ENCODE measurements at places on chromosomes 1 and 21.

GRCh38 chr1:184757406-184757805 lies 2.7 kb upstream of the EDEM3 start:
- no peak for DNase-seq

- DNase-seq: peak; percentile 63
These were observed 449 bp upstream of the RCAN3 start for GRCh38 chr1:24502065-24502708.

- no peak for DNase-seq
These were observed 304.1 kb downstream of the PBX1 start for GRCh38 chr1:164863056-164863455.

DNA sequence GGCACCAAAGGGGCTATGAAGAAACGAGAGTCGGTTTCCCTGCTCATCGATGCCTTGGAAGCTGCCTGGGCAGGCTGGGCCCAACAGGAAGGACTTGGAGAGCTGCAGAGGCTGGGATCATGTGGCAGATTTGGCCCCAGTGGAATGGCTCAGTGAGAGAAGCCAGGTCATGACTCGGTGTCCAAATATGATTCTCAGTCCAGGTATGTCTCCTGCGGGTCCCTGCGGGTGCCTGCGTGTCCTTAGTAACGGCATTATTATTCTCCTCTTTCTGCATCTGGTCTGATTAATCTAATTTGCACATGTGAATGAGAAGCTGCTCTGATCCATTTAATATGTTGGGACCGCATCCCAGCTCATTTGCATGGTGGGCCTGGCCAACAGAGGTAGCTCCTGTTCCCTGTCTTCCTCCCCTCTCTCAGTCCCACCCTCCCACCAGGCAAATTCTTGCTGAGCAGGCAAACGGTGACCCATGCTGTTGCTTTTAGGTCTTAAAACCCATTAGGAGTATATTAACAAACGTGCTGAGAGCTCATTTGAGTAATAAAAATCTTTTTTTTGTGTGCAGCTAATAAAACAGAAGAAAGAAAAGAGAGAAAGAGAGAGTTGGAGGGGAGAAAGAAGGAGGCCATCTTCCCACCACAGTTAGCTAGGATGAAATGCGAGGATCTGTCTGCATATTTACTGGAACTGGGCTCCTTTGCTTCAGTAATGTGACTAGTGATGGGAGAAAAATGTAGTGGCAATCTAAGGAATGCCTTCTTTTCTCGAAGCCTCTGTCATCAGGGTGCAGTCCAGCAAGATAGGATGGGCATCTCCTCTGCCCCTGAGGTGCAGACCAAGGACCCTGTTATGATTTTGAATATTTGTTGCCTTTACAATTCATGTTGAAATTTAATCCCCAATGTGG lies 133.5 kb downstream of the HMGB4 start:
- no peak for DNase-seq

DNA sequence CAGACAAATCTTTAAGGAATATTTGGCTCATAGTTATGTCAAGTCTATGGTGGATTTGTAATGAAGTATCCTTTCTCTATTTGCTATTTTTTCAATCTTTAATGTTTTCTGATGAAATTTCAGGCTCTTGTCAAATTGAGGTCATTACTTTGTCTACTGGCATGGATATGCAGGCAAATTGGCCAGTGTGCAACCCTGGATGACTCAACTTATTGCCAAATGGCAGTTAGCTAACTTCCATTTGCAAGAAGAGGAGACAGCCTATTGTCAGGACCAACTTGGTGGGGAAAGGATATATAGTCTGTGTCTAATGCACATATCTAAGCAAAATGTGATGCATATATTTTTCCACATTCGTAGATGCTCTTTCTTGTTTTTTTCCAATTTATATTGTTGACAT lies 530.5 kb downstream of the PTBP2 start:
- peak; percentile 64 for DNase-seq

- no peak for DNase-seq
These were observed 2220.5 kb downstream of the NCAM2 start for GRCh38 chr21:23218667-23219066.

- DNase-seq: no peak
These were observed 122.2 kb upstream of the VAMP3 start for GRCh38 chr1:7648761-7649384.

DNA sequence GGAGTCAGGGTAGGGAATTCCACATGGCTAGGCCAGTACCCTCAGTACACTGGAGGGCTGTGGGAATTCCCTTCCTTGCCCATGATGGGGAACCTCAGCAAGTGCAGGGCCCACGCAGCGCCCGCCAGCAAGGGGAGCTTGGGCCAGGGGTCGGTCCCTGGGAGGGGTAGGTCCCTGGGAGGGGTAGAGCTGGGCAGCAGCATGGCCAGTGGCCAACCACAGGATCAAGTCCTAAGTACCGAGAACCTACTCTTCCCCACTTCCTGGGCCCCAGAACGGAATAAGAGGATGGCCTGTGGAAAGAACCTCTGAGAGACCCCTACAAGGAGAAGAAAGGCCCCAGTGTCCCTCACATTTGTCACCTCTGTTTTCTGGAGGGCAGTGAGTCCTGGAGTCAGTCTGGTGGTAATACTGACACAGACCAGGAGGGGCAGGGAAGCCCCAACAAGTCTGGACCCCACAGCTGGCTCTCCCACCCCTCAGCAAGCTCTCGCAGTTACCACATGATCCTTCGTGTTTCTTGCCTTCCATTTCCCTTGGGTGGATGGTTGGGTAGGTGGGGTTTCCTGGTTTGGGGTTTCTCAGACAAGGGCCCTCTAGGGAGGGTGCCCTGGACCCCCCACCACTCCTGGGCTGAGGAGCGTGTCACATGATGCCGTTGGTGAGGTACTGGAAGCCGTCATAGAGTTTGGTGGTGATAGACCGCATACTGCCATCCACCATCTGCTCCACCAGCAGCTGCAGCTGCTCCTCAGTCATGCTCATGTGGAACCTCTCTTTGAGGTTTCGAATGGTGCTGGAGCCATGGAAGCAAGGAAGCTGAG lies 10.3 kb downstream of the ZNF687 start:
- no peak for DNase-seq

GRCh38 chr1:30758785-30759380 lies 1.3 kb upstream of the LAPTM5 start:
- DNase-seq: no peak

GRCh38 chr1:1629430-1630190 lies 2.4 kb upstream of the MMP23B start:
- no peak for DNase-seq

DNA sequence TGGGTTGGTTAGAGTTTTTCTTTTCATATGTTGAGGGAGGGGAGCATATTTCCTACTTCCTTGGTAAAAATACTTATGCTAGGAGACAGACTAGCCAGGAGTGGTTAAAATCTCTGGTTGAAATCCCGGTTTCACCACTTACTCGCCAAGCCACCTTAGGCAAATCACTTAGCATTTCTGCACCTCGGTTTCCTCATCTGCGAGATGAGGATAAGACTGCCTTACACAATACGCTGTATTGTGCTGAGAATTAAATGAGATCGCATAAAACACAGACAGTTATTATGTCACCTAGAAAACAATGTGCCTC lies 1.4 kb downstream of the IFFO2 start:
- no peak for DNase-seq

- DNase-seq: peak; percentile 45
These were observed 9.3 kb upstream of the PHGDH start for GRCh38 chr1:119702384-119702783.

- DNase-seq: no peak
These were observed 275.6 kb downstream of the FOXD2 start for GRCh38 chr1:47713333-47713953.

GRCh38 chr1:1899266-1899966 lies 8.5 kb upstream of the GNB1 start:
- no peak for DNase-seq

DNA sequence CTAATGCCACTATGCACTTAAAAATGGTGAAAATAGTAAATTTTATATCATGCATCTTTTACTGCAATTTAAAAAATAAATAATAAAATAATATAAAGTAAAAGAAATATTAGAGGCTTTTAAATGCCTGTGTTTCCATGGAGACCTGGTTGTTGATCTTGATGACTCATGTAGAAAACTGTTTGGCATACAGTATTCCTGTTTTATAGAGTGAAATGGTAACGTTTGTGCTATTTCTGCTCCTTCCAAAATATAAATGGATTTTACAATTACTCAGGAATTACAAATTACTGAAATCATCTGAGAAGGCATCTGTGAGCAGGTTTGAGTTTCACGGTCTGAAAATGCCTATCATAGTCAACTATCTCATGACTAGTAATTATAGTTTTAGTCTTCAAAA lies 98.4 kb upstream of the USP25 start:
- DNase-seq: peak; percentile 72

- DNase-seq: no peak
These were observed 39.2 kb downstream of the RNASEL start for GRCh38 chr1:182549811-182550210.

DNA sequence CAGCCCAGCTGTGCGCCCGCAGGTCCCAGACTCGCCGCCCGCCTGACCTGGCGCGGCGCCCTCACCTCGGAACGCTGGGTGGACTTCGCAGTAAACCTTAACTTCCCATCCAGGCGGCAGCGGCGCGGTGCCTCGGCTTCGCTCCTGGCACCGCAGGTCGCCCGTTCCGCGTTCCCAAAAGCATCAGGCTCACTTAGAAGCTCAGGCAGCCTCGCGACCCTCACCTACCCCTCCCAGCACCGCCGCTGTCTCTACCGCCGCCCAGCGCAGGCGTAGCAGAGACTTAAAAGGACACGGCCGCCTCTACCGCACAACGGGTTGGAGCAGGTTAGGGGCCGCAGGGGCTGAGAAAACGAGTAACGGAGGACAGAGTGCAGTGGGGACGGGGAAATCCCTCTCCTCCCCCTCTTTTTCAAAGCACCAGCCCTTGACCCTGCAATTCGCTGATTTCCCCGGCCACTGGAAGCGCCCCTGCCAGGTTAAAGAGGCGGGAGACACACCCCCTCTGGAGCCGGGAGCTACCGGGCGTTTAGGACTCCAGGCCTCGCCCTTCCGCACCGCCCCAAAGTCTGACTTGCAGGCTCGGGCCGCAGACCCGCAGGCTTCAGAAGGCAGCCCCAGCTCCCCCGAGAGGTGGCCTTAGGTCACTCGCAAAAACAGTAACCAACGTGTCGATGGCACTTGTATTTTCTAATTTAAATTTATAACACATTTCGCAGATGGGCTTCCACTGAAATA lies 328.5 kb downstream of the FAM72C start:
- DNase-seq: no peak

DNA sequence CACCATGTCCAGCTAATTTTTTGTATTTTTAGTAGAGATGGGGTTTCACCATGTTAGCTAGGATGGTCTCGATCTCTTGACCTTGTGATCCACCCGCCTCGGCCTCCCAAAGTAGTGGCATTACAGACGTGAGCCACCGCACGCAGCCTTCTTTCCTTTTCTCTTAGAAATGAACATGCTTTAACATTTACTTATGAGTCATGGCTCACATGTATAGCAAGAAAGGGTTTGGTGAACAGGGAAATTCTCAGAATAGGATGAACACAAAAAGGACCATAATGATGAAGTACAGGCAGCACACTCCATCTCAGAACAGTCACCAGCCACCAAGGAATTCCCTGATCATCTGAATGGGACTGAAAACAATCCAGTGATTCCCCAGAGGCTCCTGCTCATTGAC lies 9.4 kb upstream of the VAMP4 start:
- DNase-seq: no peak

GRCh38 chr1:61480273-61480935 lies 244.5 kb downstream of the TM2D1 start:
- no peak for DNase-seq

DNA sequence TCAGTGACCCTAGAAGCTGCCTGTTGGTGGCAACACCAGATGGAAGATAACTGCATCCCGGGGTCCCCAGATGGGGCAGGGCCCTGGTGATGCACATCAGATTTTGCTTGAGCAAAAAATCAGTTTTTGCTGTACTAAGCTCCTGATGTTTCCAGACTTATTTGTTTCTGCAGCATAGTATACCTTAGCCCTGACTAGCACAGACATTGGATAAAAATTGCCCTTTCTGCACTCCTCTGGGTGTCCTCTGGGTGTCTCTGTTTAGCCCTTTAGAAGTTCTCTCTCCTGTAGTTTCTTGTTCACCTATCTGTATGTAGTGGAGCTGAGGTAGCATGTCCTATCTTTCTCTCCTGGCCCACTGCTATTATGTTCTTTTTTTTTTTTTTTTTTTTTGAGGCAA lies 30.3 kb upstream of the PLA2G2C start:
- DNase-seq: peak; percentile 5

- no peak for DNase-seq
These were observed 102.4 kb downstream of the FAF1 start for GRCh38 chr1:50857702-50858101.

DNA sequence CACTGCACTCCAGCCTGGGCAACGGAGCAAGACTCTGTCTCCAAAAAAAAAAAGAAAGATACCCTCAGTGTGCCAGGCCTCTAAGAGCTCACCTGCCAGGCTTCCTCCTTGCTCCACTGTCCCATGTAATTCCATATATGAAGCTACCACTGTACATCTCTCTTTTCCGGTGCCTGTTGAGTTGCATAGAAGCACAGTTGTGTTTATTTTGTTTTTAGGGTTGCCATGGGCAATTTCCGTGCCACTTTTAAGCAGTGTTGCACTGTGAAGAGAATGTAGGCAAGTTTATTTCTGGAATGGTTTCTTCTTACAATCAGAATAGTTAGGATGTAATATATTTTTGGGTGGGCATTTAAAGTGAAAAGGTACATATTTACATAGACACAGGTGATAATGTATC lies 23.3 kb downstream of the MR1 start:
- no peak for DNase-seq

GRCh38 chr1:98452162-98452561 lies 209.4 kb upstream of the SNX7 start:
- DNase-seq: no peak

GRCh38 chr1:153434746-153435455 lies 18.6 kb downstream of the S100A7A start:
- DNase-seq: no peak

GRCh38 chr1:22841860-22842281 lies 130.8 kb downstream of the LACTBL1 start:
- no peak for DNase-seq

DNA sequence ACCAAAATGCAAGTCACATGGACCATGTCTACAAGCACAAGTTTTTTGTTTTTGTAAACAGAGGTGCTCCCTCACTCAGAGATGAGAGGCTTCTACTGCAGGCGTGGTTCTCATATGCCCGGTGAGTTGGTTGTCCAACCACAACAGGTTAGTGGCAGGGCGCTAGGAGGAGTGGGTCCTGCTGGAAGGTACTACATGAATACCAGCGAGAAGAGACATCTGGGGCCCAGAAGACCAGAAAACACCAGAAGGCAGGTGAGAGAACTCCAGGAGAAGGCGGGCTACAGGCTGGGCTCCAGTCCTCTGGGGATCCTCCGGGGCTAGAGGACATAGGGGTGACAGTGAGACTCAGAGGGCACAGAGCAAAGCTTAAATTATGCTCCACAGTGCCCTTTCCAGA lies 366.5 kb downstream of the MATN1 start:
- DNase-seq: no peak
